Fibroblast of skin of left quadriceps (primary cell): ENCODE measurements at places on chromosomes 6 and 20.

GRCh38 chr6:2998998-2999617, 586 bp upstream of the NQO2 start:
- DNase-seq = no peak

DNA sequence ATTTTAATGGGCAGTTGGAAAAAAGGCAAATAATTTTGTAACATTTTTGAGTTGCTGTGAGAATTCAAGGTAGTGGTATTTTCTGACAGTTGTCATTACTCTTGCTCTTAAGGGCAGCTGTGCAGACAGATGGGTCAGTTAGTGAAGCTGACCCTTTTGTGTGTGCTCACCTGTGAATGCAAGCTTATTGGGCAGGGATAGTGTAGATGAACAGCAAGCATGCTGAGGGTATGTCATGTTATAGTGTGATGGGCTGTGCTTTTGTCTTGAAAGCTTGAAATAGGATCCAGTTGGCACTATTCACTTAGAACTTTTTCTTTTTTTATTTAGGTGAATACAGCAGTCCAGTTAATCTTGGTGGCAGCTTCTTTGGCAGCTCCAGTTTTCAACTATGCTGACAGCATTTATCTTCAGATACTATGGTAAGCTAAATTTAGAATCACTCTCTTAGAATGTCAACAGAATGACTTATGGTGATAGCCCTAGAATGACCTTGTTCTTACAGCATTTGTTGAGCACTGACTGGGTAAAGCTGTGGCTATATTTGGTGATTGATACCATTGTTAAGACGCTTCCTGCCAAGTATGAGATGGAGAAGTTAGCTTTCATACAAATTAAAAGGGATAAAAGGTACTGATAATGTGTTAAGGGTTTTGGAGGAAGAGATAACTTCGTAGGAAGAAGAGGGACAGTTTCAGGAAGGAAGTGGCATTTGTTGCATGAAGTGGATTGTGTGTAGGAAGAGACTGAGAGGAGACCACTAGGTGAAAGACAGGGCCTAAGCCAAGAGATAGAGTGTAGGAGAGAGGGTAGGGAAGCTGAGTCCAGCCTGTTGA, 19.5 kb downstream of the LRRN4 start:
- no peak for DNase-seq

DNA sequence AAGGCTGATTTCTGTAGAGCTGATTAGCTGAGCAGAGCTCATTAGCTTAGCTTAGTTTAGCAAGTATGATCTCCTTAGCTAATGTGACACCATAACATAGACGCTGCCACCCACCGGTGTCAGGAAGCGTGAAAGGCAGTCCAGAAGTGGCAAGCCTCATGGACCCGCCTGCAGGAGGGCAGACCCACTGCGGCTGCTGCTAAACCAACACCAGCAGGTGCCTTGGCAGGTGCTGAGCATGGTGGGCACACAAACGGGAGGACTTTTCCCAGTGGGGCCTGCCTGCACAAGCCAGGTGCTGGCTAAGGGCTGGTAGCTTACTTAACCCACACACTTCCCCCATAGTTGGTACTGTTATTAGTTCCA, 22.7 kb downstream of the ZDHHC14 start:
- no peak for DNase-seq

GRCh38 chr6:22221211-22221610, 75.6 kb downstream of the PRL start:
- DNase-seq = no peak

- DNase-seq = no peak
These were observed 21.8 kb downstream of the LRP11 start for GRCh38 chr6:149842331-149842730.

GRCh38 chr6:115004204-115004603, 661.4 kb upstream of the HS3ST5 start:
- DNase-seq = no peak

GRCh38 chr6:150877928-150878327, 12.4 kb downstream of the MTHFD1L start:
- DNase-seq = no peak

GRCh38 chr6:37456816-37457560, 24.0 kb downstream of the CMTR1 start:
- DNase-seq = peak; percentile 39

DNA sequence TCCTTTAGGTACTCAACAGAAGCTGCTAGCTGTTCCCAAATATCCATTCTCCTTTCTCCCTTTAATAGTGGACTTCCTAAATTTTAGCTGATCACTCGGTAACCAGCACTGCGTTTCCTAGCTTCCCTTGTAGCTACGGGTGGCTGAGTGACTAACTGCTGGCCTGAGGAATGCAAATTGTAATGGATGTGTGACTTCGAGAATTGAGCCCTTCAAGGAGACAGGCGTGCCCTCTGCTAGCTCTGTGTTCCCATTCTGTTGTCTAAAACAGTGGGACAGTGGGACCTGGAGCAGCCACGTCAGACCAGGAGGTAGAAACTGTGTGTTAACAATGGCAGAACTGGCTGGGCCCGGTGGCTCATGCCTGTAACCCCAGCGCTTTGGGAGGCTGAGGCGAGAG, 56.5 kb downstream of the SCML4 start:
- no peak for DNase-seq

DNA sequence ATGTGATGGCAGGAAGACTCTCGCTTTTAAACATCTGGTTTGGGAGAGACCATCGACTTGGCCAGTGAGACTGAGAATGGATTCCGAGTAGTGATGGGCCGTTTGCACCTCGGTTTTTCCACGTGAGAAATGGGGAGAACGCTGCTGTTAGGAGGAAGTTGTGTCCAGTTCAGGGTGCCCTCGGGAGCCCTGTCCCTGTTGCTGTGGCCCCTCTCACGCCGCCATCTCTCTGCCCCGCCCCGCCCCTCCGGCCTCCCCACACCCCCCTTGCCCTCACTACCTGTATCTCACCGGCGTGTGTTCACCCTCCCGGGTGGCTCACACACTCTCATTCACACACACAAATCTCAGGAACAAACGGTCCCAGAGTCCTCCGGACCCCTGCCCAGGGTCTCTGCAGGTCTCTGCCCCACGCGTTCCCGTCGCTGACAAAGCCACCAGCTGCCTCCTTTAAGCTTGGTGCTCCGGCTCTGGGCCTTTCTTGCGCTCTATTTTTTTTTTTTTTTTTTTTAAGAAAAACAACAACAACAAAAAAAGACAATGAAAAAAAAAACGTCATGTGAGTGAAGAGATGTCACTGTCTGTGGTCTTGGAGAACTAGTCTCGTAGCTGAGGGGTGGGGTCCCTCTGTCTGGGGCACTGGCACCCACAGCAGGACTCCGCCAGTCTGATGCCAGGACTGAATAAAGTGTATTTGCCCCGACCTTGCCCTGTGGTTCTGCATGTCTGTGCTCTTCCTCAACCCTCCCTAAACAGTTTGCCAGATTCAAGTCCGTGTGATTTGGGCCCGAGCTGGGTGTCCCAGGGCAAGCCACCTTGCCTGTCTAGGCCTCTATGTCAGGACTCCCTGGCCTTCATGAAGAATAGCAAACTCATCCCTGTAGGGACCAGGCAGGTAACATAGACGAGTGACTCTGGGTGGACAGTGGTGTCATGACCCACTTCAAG, 2.9 kb downstream of the SOX12 start:
- no peak for DNase-seq

DNA sequence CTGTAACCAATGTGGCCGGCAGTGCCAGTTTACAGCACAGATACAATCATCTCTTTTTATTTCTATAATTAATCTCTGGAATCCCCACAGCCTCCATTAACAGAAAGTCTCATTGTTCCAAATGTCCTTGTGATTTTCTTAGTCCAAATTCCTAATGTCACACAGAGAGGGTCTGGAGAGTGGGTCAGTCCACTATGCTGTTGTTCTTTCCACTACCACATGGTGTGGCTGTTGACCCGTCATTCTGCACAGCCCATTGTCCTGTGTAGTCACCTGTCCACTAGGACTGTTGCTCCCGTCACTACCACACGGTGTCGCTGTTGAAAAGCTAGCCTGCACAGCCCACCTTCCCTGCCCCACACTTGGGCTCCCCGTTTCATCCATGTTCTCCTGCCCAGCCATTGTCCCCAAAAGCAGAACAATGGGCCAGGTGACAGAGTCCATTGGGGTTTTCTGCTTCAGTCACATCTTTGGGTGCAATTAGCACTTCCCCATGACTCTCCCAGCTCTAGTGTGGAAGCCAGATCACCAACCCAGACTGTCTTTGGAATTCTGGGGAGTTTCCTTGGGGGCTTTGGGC, 8.6 kb upstream of the LBP start:
- no peak for DNase-seq

GRCh38 chr6:19571176-19571575, 266.0 kb upstream of the ID4 start:
- DNase-seq = no peak

DNA sequence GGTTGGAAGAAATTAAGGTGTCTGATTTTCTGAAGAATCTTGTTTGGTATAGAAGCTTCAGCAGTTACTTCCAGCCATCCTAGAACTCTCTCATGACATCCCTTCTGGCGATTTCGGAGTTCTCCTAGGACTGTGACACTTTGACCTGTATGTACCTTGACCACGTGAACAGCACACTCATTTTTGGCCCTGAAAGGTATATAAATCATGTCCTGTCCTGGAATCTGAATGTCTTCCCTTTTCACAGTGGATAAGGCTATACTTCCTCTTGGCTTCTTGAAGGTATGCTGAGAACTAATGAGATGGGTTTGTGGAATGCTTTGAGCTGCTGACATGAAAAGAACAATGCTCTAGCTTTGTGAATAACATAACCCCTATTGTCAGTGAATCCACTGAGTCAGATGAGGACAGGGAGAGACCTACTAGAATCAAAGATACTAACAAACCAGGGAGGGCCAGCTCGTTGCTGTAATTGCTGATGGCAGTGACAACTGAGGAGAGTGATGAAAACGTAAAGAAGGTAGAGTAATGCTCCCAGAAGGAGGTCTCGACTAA, 6.0 kb upstream of the ZDHHC14 start:
- no peak for DNase-seq

- DNase-seq = no peak
These were observed 113.0 kb downstream of the CHD6 start for GRCh38 chr20:41505184-41505583.

DNA sequence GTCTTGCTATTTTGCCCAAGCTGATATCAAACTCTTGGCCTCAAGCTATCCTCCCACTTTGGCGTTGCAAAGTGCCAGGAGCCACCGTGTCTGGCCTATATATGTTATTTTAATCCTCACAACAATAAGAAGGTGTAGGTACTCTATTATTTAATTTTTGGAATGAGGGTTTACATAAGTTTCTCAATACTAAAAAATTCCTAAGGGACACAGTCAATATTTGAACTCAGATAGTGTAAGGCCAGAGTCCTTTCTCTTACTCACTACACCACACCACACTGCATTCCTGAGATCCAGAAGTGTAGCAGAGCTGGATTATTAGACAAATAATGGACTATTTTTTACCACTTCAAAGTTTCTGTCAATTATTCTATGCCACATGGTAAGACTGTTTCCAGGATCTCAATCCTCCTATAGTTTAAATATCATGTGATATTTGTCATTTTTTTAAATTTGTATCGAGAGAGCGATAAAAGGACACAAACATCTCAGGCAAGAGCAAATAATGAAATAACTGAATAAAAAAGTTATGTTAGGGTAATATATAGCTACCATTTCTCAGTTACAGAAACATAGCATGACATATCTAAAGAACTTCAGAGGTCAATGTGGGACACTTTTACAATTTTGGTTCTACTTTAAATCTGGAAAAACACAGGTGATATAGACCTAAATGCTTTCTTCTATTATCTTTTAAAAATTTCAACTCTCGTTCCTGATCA, 162.2 kb upstream of the THEMIS start:
- DNase-seq = no peak

DNA sequence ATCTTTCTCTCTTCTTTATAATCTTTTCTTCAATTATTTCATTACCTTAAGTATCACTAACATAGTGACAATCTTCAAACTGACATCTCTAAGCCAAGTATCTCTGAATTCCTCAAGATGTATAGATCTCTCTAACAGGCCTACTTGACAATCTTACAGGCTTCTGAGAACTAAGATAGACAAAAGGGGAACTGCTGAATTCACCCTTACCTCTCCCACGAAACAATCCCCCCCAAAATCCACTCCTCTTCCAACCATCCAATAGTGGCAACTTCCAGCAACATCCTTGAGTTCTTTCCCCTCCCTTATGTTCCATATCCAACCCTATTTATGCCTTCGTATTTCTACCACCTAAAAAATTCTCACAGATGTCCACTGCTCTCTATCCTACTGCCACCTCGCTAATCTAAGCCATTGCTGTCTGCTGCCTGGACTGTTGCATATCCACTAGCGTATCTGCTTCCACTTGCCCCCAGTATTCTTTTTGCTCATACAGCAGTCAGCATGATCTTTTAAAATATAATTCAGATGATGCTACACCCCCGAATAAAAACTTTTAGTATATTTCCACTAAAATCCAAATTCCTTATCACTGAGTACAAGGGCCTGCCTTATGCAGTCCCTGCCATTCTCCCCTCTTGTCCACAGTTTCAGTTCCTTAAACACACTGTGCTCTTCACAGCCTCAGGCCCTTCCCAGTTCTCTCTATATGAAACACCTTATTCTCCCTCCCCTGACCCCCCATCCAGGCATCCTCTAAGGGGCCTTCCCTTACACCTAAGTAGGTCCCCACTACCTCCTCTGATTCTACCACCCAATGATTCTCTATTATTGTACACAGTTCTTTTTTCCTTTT, 8.0 kb downstream of the REPS1 start:
- DNase-seq = no peak

DNA sequence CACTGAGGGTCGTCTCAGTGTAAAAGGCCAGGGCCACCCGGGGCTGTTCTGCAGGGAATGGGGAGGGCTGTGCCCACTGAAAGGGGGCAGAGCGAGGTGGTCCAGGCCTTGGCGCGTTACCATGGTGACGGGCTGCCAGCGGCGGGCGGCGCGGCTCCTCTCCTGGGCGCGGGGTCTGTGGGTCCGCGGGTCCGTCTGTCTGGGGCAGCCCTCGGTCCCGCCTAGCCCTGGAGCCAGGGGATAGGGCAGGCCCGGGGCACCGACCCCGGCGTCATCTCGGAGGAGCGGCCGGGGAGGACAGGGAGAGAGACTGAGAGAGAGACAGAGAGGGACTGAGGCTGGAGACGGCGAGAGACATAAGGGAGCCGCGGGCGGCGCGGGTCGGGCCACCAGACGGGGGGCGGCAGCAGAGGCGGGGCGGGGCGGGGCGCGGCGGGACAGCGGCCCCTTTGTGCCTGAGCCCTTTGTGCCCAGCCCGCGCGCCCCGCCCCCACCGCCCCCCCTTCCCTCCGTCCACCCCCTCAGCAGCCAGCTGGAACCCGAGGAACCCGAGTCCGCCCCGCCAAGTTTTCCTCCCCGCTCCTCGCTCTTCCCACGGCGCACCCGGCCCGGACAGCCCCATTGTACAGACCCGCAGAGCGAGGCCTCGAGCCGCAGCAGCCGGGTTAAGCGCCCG, at the start of gene KIAA1755:
Gene KIAA1755, minus strand, starts transcription at position 358 of the 676 bp plus-strand sequence. Its CDS starts 235 bp downstream, at position 123.
- no peak for DNase-seq

DNA sequence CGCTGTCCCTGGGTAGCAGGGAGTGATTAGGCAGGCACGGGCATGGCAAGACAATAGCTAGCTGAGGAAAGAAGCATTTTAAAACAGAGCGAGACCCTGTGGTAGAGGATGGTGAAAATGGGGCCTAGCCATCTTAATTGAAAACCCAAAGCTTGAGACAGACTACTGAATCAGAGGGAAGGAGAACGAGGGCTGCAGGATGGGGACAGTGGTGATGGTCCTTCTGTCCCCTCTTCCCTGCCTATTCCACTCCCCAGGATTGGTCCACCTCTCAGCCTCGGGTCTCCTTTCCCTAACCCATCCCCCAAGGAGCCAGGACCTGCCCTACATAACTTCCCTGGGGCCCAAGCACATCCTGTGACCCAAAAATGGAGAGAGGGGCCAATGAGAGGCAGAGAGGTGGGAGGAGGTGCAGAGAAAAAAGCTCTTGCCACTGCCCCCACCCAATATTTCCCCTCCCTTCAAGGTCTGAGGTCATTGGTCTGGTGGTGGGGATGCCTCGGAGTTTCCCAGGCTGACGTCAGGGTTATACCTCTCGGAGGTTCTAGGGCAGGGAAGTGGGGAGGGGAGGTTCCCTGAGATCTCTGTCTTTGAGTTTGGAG, 884 bp upstream of the CUTA start:
- DNase-seq = no peak
